ENCODE measurements at places on chromosomes 5 and 9. TPM values are rescaled to one million over a fixed set of nuclear protein-coding genes. Genes with fewer than 3 reads are reported as not detected.
A peak's percentile ranks its signal among the peaks of the same experiment; 100 is the strongest.

FOXI1 gene
- total RNA-seq, result not detected

SPINK13 gene
- not detected for total RNA-seq

FOXD1 gene
- 62.3 TPM for total RNA-seq

HK3 gene
- total RNA-seq, result not detected

TAF11L10 gene
- not detected for total RNA-seq

GRCh38 chr5:125659316-125660023 is 763.7 kb upstream of the GRAMD2B start:
- peak; percentile 18 for DNase-seq

GRCh38 chr9:137671721-137672120 is 52.9 kb downstream of the EHMT1 start:
- no peak for DNase-seq

TXNDC8 gene
- not detected for total RNA-seq

WDR38 gene
- total RNA-seq, result not detected

GKAP1 gene
- total RNA-seq, result 10.7 TPM

LHX3 gene
- total RNA-seq, result not detected

SLC25A2 gene
- total RNA-seq, result 1.8 TPM

DNA sequence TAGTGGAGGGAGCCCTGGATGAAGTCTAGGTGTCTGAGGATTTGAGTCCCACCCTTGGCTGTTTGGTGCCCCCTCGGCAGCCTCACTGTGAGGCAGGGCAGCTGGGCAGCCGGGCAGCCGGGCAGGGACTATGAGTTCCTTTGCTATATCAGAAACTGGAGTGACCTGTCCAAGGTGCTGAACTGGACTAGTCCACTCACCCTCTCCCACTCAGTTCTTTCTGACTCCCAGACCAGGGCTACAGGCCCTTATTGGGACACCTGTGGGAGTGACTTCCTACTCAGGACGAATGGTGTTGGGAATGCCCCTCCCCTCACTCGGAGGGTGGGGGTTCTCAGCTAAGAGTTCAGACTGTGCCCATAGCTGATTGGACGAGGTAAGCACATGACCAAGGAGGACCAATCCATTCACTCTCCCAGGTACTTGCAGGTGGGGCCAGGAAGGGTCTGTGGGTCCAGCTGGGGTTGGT is 34.1 kb upstream of the RAPGEF1 start:
- DNase-seq, result peak; percentile 68

PRKAA1 gene
- 52.6 TPM for total RNA-seq

GRCh38 chr5:95620030-95620869 is at the start of gene GPR150:
GPR150 (plus strand) TSS chr5:95620087; CDS start chr5:95620276, 189 bp downstream.
- peak; percentile 76 for DNase-seq

DNA sequence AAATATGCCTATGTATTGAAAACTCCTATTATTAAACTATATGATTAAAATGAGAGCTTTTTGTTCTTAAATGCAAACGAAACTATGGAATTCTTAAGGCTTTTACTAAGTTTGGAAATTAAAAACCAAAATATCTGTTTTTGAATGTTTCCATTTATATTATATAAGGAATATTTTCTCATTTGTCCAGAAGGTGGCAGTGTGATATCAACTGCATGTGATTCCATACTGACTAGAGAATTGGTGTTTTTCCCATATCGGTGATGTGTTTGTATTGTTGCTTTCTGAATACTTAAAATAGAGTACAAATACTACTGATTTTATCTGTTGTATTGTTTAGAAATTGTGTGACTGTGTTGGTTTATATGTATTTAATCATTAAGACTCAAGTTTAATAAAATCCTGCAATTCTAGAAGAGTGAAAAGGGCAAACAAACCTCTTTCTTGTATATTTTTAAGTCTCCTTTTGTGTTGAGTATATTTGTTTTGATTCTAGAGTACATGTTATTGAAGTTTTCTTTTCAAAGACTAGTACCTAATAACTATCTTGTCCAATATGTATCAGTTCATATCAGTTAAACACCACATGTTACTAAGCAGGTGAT is 320.8 kb downstream of the CCDC171 start:
- DNase-seq, result peak; percentile 17

- DNase-seq, result peak; percentile 20
These were observed 11.9 kb downstream of the OTULINL start for GRCh38 chr5:14593326-14594021.

CEL gene
- 0.18 TPM for total RNA-seq

- no peak for DNase-seq
These were observed 482.7 kb downstream of the GABRG2 start for GRCh38 chr5:162550236-162550635.

DNA sequence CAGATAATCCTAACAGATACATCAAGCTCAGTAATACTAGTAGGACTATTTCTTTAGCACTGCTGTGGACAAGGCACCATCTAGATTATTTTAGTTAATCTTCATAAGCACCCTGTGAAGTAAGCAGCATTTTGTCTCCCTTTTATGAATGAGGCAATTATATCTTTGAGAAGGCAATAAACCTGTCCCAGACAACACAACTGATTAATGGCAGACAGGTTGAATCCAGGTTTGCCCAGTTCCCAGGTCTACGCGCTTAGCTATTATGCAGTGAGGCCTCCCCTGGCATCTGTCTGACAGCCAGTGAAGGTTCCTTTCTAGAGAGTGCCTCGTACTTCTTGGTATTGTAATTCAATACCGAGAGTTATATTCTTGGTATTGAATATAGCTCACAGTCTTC is 9.7 kb upstream of the LVRN start:
- DNase-seq, result no peak

LHX2 gene
- 11.9 TPM for total RNA-seq

DNA sequence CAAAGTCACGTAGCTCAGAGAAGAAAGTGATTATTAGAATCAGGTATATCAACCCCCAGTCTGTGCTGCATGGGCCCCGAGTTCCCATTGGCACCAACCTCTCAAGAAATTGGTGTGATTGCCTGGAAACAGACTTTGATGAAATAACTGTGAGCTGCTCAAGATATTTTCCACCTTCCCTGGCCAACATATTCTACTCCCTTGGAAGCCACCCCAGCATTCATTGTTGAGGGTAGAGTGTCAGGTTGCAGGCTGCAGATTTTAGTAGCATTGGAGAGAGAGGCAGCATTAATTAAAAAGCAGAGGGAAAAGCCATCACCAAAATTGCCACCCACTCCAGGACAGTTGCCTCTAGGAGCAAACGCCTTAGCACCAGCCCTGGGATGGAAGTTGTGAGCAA is 154.2 kb upstream of the TNPO1 start:
- DNase-seq, result no peak

NEUROG1 gene
- total RNA-seq, result not detected

DNA sequence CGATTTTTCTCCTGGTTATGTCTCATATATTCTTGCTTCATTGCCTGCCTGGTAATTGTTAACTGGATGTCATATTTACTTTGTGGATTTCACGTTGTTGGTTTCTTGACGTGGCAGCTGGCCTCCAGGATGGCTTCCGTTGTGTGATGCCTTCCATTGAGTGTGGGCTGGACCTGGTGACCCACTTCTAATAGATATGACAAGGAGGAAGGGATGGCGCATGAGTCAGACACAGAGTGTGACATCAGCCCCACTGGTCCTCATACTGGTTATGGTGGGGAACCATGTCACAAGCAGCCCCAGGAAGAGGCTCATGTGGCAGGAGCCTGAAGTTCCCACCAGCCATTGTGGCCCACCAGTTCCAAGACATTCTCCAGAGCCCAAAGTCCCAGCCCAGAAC is 6.4 kb upstream of the PAEP start:
- DNase-seq, result no peak

- DNase-seq, result no peak
These were observed 15.4 kb downstream of the CCDC69 start for GRCh38 chr5:151208481-151208914.

GRCh38 chr5:4087110-4087509 is 491.5 kb downstream of the IRX1 start:
- no peak for DNase-seq

GRCh38 chr5:39053189-39053588 is 21.0 kb downstream of the RICTOR start:
- no peak for DNase-seq

GRCh38 chr9:130171226-130172148 is 717 bp upstream of the NCS1 start:
- DNase-seq, result no peak

- no peak for DNase-seq
These were observed 323.4 kb downstream of the NR2F1-AS1 start for GRCh38 chr5:93257616-93258015.

ARL10 gene
- 1.6 TPM for total RNA-seq

DNA sequence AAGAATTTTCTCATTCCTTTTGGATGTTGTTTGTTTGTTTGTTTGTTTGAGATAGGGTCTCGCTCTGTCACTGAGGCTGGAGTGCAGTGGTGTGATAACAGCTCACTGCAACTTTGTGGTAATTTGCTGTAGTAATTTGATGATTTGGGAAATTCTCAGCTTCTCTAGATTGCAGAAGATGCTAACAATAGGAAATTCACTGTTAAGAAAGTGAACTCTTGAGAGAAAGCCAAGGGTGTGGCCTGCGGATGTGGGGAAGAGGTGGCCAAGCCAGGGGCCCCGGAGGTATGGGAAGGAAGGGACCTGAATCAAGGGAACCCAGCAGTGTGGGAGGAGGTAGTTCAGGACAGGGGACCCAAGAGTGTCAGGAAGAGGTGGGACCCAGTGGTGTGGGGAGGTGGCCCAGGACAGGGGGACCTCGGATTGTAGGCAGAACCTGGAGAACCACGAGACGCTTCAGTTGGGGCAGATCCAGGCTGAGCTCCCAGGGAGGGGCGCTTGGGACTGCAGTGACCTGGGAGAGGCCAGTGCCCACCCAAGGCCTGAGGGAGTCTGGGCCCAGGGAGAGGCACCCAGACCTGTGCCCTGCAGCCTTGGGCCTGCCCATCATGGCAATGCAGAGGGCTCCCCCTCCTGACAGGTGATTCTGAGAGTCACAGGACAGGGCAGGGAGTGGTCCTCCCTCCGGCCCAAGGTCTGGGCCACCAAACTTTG is 5.6 kb upstream of the LCN2 start:
- no peak for DNase-seq

- DNase-seq, result peak; percentile 27
These were observed 5.7 kb upstream of the ICE1 start for GRCh38 chr5:5416733-5417132.

PDGFRB gene
- total RNA-seq, result 9.4 TPM

GRCh38 chr5:36206913-36207312 is 34.8 kb downstream of the NADK2 start:
- DNase-seq, result no peak

DNA sequence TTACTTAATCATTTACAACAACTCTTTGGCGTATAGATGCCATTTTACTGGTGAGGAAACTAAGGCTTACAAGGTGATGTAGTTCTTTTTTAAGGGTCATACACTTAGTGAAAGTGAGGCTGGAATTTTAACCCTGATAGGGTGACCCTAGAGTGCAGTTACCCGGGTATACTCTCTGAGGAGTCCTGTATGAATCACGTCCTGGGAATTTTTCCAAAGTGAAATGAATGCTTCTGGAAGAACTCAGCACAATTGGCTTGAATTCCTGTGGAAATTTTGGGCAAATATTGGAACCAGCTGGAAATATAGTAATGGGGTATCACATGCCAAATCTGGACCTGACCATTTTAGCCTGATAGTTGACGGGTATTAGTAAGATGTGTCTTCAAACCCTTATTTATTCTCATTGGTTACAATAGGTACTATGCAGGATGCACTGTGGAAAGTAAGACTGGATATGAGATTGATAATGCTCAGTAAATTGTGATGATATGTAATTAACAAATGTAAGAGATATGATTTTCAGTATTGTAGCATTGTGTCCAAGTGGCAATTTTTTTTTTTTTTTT is 14.8 kb downstream of the SUB1 start:
- peak; percentile 55 for DNase-seq

DNA sequence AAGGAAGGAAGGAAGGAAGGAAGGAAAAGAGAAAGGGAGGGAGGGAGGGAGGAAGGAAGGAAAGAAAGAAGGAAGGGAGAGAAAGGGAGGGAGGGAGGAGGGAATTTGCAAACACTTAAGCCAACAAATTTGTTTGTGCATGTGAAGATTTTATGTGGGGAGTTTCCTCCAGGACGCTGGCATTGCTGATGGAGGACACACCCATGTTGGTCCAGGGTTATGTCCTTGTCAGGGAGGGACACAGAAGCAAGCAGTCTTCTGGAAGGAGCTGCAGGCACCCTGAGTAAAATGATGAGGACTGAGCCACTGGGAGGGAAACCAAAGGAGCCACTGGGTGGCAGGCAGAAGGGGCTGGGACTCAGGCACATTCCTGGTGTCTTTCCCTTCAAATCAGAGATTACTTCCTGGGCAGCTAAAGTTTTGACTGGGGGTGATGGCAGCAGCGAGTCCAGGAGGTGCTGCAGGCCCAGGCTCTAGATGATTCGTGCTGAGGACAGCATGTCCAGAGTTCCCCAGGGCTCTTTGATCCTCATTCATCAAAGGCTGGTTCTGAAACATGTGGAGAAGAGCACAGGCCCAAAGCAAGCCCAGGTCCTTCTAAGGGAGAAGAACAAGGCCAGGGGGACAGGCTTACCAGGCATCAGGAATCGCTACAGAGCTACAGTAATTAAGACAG is 109.2 kb downstream of the PAX5 start:
- DNase-seq, result peak; percentile 37

- peak; percentile 53 for DNase-seq
These were observed 814.2 kb upstream of the ZNF608 start for GRCh38 chr5:125560476-125561225.

DNA sequence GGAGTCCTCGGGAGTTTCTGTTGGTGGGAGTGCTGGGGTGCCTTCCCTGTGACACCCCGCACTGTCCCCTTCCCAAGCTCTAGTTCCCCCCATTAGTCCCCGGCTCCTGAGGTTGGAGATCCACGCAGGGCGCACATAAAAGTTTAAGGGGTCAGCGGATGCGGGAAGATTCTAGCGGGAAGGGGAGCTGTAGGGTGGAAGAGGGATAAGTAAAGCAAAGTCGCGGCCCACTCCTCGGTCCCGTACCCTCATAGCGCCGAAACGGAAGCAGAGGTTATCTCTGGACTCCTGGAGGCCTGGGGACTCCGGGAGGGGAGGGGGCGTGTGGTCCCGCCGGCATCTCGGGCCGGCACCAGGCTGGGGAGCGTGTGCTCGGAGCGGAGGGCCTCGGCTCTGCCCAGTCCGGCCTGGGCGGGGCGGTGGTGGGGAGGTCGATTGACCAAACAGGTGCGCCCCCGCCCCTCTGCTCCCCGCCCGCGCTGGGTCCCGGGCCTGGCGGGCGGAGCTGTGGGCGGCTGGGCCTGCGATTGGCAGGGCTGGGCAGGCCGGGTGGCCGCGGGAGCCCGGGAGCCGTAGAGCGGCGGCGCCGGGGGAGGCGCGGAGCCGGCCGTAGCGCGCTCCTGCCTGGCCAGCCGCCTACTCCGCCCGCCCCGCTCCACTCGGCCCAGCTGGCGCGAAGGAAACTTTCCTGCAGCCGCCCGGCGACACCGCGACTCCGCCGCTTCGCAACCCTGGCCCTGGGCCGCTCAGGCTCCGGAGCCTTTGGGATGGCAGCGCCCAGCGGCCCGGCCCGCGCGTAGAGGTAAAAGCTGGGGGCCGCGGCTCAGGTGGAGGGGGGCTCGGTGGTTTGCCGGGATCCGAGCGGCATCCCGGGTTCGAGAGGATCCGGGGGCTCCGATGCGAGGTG is 52.2 kb upstream of the DAB2IP start:
- peak; percentile 59 for DNase-seq

GRCh38 chr9:87824216-87824875 is 58.3 kb upstream of the SPATA31E1 start:
- DNase-seq, result no peak
